ENCODE measurements at places on chromosomes 12 and 14.

DNA sequence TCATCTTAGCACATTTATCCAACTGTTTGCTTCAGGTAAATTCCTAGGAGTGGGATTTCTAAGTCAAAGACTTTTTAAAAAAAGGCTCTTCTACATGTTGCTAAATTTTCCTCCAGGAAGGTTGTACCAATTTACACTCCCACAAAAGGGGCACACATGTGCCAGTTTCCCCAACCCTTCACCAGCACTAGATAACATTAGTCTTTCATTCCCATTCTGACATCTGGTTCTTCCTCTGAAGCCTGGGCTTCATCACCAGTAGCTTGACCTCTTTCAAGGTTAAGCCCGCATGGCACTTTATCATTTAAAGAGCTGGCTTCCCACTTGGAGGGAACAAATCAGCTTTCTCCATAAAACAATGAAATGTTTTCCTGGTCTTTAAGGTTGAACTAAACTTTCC is 168.4 kb downstream of the MYRFL start:
- no peak for DNase-seq

DNA sequence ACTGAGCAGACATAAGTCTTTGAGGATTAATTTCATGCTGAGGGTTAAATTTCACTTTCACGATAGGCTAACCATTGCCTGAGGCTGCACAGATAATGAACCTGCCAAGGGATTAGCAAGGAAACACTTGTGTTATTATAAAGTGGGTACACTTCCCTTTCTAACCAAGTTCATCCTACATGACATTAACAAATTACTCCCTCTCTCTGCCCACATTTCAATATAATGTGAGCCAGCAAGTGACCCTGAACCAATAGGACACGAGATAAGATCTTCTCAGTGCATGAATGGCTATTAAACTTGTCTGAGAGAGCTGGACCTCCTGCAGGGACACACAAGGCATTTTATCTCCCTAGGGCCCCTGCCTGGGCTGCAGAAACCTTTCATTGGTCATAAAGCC is 173.5 kb downstream of the PAX9 start:
- no peak for DNase-seq

DNA sequence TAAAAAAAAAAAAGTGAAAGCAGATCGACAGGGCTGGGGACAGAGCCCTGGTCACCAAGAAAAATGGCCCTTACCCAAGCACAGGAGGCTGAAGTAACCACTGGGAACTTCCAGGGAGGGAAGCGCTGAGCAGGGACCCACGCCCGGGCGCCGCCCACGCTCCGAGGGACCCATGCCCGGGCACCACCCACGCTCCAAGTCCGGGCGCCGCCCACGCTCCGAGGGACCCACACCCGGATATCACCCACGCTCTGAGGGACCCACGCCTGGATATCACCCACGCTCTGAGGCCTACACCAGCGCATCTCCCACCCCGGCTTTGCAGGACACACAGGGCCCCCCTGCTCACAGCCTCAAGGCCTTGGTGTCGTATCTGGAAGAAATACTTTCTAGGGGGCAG is 25.7 kb downstream of the CHGA start:
- DNase-seq, result no peak

DNA sequence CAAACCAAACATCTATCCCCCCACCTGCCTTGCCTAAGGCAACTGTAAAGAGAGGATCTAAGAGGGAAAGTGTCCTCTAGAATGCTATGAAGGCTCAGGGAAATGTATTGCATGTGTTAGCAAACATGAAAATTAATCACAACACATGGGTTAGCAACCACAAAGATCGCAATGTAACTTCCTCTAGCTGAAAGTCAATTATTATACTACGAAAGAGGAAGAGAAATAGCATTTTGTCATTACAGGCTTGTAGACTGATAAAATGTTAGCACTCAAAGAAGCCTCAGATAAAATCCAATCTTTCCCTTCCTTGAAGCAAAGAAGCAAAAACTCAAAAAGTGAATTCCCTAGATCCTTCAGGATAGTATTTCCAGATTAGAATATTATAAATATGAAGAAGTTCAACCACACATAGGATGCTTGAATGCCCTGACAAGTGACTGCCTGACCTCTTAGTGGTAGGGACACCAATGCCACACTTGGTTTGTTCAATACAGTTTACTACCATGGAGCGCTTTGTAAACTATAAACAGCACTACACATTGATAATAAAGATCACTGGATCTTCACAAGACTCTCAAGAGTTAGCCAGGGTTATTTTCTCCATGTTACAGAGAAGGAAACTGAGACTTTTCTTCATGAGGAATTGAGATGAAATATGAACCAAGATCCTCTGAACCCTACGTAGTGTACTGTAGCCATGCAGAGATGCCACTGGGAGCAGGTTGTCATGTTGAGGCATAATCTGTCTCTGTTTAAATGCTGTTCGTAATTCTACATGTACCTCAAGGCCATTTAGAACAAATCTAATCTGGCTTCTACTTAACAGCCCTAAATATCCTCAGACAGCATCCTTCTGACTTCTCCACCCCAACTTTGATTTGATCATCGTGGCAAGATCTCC is 100.7 kb downstream of the ITPR2 start:
- no peak for DNase-seq

DNA sequence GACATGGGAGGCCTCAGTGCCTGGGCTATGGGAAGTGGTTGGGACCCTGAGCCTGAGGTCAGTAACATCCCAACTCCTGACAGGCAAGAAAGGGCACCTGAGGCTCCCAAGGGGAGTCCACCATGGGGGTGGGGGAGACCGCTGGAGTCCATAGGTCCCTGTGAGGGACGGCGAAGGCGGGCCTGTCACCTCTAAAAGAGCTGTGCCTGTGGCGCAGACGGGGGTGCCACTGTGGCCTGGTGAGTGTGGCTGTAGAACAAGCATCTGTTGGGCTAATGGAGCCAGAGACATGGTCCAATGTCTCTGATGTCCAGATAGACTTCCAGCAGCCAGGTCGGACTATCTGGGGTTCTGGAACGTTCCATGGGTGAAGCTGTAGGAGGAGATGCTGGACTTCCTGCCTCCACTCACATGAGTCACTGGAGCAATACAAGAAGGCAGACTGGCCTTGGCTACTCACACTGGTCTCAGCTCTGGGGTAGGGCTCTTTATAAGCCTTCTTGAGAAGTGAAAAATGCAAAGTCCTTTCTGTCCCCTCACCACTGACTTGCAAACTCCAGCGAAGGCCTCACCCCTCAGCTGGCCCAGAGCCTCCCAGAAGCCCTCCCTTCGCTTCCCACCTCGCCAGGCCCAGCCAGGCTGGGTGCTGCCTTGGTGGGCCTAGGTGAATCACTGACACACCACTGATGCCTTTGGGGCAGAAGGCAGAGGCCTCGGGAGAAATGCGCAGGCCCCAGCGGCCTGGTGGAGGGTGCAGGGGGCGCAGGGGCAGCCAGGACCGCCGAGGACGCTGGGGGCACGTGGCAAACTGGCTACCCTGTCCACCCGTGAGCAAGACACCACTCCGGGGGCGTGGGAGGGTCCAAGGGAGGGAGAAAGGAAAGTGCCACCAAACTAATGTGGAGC is 1.1 kb upstream of the TRAF3 start:
- no peak for DNase-seq

DNA sequence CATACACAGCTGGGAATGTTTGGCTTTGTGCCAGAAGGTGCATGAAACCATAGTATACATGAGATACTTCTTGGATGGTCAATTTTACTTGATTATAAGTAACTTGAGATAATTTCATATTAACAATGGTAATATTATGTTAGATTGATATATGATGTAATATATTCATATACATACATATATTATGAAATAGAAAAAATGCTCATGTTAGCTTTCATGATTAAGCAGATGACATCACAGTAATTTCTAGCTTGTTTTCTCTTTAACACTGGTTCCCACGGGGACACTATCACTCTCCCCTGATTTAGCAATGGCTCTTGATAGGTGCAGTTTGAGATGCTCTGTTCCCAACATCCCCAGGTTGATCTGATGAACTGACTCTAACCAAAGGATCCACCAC is 35.4 kb upstream of the NTF3 start:
- DNase-seq, result no peak

DNA sequence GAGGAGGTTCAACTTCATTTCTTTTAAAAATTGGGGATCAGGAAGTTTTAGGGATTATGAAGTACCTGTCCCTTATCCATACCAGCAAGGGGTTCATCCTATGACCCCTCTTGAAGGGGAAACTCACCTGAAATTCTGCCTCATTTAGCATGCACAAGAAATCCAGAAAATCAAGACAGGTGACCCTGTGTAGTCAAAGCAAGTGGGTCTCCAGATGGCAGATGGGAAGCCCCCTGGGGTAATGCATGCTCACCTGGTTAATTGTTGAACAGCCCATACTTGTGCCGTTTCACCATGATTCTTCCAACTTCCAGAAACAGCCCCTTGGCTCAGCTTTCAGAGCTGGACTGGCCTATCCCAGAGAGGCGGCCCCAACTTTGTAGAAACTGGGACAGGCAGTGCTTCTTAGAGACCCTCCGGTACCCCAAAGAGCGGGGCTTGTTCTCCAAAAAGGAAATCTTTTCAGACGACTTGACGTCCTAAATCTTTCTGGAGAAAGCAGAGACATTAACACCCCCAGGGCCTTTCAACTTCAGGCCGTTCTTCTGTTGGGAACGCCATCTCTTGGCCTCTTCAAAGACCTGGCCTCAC is 66.3 kb upstream of the ESRRB start:
- no peak for DNase-seq

DNA sequence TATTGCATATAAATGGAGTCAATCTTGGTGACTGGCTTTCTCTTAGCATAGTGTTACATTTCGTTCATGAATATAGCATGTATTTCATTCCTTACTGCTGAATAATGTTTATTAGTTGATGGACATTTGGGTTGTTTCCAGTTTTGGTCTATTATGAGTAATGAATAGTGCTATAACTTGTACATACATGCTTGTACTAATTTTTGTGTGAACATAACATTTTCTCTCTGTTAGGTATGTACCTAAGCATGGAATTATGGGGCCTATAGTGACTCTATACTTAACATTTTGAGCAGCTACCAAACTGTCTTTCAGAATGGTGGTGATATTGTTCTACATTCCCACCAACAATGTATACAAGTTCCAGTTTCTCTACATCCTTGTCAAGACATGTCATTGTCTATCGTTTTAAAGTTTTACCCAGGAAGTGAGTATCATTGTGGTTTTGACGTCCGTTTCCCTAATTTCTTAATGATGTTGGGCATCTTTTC is 23.1 kb downstream of the ATP2A2 start:
- no peak for DNase-seq

DNA sequence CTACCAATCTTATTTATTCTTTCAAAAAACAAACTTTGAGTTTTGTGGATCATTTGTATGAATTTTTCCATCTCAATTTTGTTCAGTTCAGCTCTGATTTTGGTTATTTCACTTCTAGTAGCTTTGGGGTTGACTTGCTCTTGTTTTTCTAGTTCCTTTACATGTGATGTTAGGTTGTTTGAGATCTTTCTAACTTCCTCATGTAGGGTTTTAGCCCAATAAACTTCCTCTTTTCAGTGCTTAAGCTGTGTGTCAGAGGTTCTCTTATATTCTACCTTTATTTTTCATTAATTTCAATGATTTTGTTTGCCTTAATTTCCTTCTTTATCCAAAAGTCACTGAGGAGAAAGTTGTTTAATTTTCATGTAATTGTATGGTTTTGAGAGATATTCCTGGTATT is 860.4 kb upstream of the FBXO33 start:
- no peak for DNase-seq

GRCh38 chr14:100664841-100665510 is 61.7 kb upstream of the DLK1 start:
- DNase-seq, result no peak

GRCh38 chr12:99658671-99659349 is 11.3 kb downstream of the GARIN6 start:
- DNase-seq, result no peak

GRCh38 chr12:95277139-95277538 is 59.5 kb downstream of the VEZT start:
- DNase-seq, result no peak

DNA sequence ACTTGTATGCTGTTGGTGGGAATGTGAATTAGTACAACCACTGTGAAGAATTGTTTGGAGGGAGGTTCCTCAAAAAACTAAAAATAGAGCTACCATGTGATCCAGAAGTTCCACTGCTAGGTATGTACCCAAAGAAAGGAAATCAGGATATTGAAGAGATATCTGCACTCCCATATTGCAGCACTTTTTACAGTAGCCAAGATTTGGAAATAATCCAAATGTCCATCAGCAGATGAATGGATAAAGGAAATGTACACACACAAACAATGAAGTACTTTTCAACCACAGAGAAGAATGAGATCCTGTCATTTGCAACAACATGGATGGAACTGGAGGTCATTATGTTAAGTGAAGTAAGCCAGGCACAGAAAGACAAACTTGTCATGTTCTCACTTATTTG is 25.9 kb downstream of the TIGAR start:
- no peak for DNase-seq

DNA sequence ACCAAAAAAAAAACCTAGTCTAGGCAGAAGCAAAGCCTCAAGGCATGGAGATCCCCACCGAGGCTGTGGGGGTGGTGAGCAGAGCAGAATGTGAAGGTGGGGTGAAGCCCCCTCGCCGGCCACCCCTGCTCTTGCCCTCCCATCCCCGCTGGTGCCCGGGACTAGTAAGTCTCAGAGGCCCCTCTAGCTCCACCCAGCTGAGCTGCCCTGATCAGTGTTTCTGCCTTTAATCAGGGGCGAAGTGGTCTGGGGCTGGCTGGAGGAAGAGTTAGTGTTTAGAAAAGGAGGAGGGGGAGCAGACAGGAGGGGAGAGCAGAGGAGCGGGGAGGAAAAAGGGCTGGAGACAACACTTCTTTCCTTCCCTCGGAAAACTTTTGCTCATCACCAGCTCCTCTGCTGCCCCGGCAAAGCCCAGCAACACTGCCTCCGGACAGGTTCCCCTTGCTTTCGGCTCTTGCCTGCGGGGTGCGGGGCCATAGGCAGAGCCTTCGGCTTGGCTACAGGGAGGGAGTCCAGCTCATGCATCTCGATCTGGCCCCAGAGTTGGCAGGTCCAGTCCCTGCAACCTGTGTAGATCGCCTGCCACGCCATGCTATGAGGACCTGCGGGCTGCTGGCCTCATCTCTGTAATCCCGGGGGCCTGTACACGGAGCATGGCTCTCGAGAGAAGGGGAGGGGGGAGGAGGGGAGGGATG is 3.4 kb upstream of the DLK1 start:
- no peak for DNase-seq

GRCh38 chr12:81252228-81252627 is 174.3 kb downstream of the ACSS3 start:
- no peak for DNase-seq

GRCh38 chr14:23937203-23937602 is 16.4 kb upstream of the DHRS4 start:
- DNase-seq, result no peak

All from stimulated activated CD4-positive, alpha-beta T cell treated with anti-CD3 and anti-CD28 coated beads, Interleukin-2, amount 100 ng/mL, for 48 hours (primary cell).